ENCODE measurements at places on chromosomes 3 and 15.

DNA sequence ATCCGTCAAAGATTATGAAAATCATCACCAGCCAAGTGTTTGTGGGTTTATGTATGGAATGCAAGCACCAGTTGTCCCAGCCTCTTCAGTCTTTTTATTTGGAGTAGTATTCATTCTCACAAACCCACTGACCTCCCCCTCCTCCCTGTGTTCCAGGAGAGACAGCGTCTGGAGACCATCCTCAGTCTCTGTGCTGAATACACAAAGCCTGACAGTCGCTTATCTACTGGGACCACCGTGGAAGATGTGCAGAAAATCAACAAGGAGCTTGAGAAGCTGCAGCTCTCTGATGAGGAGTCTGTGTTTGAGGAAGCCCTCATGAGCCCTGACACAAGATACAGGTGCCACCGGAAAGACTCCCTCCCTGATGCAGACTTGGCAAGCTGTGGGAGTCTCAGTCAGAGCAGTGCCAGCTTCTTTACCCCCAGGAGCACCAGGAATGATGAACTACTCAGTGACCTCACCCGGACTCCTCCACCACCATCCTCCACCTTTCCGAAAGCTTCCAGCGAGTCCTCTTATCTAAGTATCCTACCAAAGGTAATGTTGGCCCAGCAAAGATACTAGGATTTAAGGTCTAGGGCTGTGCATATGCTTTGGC lies 54.2 kb downstream of the PHLDB2 start:
- no peak for DNase-seq

DNA sequence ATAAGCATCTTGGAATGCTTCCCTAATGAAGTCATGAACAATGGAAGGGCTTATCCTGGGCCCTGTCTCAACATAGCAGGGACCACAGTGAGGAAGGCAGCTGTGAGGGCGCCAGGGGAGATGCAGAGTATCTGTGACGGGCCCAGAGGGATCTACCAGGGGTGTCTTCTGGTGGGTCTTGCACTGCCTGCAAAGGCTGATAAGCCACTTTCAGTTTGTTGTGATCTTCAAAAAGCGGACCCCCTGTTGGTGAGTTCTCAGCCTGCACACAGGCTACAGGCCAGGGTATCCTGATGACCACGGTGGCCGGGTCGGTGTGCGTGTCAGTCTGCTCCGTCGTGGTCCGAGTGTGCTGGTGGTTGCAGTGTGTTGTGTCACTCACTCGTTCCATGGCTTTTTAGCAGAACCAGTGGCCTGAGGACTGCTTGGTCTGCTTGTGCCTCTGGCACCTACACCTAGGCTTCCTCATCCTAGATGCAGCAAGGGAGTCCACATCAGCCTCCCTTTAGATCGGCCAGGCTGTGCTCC lies 46.8 kb downstream of the CHDH start:
- no peak for DNase-seq

DNA sequence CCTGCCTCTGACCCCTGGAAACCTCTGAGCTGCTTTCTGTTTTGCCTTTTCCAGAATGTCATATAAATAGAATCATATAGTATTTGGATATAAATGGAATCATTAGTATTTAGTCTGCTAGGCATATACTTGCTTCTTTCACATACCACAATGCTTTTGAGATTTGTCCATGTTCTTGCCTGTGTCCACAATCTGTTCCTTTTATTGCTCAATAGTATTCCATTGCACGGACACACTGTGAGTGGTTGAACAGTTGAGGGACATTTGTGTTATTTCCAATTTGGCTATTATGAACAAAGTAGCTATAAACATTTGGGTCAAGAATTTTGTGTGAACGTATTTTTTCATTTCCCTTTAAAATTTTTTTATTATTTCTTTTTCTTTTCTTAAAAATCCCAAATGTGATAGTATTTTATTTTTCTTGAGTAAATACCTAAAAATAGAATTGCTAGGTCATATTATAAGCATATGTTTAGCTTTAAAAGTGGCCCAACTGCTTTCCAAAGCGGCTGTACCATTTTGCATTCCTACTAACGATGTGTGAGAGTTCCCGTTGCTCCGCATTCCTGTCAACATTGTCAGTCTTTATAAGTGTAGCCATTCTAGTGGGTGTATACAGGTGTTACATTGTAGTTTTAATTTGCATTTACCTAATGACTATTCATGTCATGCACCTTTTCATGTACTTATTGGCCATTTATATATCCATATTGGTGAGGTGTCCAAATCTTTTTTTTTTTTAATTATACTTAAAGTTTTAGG lies 26.5 kb downstream of the WDR53 start:
- DNase-seq = no peak

DNA sequence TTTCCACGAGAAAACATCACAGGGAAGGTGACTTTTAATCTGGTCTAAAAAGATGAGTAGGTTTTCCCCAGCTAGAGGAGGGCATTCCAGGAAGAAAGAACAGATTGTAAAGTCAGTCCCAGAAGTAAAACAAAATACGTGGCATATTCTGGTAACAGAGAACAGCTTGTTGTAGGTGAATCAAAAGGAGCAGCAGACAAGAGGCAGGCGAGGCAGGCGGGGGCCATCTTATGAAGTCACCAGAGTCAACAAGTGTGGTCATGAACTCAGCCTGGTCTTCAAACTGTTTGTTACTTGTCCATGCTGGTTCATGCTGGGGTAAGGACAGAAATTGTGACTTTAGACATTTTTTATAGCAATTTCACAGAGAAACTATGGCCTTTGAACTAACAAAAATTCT lies 4.0 kb upstream of the POPDC2 start:
- DNase-seq = no peak

DNA sequence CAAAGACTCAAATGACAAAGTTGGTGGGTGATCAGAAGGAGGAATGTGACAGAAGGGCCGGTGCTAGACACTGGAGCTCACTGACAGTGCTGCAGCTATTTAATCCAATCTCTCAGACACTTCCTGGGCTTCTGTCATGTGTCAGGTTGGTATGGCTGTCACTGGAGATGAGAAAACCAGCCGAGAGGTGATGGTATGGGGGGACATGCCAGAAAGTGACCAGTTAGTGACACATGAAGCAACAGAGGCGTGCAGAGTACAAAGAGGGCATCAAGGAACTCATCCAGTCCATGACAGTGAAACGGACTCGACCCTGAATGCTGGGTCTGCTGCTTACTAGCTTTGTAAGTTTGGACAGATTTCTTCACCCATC lies 219.5 kb downstream of the CADPS start:
- DNase-seq = no peak

- DNase-seq = no peak
Observed at GRCh38 chr15:73597036-73597638, 36.1 kb downstream of the NPTN start.

DNA sequence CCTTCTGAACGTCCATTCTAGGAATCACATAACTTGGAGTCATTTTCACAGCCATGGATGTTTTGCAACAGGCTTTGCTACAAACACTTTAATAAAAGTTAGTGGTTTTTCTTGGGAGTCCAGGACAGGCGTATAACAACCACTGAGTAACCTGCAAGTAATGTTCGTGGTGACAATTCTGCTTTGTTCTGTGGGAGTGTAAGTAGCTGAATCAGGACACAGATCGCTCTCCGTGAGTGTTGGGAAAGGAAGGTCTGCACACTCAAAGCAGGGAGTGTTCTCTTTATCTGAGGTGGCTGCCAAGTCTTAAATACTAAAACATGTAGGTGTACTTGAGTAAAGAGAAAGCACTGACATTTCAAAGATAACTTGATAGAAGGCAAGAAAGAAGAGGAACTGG lies 7.9 kb upstream of the BNC1 start:
- DNase-seq = no peak

DNA sequence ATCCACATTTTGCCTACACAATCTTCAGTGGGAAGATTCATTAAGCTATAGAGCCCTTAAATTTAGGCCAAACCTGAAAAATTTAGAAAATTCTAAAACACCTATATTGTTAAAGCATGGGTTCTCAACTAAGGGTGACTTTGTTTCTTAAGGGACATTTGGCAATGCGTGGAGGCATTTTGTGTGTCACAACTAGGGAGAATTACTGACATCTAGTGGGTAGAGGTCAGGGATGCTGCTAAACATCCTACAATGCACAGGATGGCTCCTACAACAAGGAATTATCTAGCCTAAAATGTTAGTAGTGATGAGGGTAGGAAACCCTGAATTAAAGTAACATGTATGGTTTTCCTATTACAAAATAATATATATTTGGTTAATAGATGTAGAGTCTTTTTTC lies 55.8 kb downstream of the TBC1D5 start:
- DNase-seq = no peak

GRCh38 chr15:64426845-64427465 lies 33.4 kb upstream of the ZNF609 start:
- peak; percentile 5 for DNase-seq

GRCh38 chr15:48533982-48534381 lies 111.5 kb downstream of the FBN1 start:
- DNase-seq = no peak

GRCh38 chr15:47778263-47778770 lies 61.0 kb downstream of the SEMA6D start:
- DNase-seq = no peak

DNA sequence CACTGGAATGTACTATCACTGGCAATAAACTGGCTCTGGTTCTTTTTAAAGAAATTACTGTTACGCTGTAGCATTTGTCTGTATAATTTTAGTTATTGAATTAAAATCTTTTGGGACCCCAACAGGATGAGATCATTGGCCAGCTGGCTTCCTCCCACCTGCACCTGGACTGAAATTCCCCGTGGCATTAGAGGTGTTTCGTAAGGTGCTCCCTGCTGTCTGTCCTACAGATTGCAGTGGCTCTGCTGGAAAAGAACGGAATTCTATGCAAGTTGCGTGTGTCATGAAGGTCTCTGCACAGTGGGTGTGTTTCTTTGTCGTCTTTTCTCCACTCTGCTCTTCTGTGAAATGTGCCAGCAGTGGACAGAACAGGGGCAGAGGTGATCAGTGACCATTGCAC lies 383.4 kb downstream of the PTPRG start:
- no peak for DNase-seq

GRCh38 chr15:25912035-25912434 lies 48.9 kb upstream of the ATP10A start:
- DNase-seq = no peak

DNA sequence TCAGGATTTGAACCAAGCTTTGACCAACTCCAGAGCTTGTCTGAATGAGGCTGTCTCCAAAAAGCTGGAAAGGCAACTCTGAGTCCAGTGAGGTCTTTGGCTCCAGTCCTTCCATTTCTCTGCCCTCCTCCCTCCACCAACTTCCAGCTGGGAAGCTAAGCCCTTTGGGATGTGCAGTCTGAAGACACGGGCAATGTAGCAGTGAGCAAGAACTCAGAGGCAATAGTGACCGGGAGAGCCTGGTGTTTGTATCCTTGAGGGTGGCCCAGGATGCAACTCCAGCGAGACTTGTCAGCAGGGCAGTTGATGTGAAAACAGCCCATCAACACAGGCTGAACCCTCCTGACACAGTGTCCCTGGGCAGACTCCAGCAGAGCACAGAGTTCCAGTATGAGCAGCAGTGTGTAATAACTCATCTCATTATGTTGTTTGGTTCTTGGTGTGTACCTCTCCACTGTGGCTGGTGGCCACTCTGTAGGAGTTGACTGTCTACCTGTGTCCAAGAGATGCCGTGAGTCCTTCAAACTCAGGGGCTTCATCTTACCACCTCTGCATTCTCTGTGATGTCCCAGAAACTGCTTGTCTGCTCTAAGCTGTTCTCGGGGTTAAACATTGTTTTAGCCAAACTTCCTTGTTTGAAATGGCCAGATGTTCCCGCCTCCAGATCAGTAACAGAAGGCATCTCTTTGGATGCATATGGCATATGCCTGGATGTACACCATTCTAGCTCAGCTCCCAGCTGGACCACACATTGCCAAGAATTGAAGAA lies 6.6 kb downstream of the CDCP1 start:
- no peak for DNase-seq

DNA sequence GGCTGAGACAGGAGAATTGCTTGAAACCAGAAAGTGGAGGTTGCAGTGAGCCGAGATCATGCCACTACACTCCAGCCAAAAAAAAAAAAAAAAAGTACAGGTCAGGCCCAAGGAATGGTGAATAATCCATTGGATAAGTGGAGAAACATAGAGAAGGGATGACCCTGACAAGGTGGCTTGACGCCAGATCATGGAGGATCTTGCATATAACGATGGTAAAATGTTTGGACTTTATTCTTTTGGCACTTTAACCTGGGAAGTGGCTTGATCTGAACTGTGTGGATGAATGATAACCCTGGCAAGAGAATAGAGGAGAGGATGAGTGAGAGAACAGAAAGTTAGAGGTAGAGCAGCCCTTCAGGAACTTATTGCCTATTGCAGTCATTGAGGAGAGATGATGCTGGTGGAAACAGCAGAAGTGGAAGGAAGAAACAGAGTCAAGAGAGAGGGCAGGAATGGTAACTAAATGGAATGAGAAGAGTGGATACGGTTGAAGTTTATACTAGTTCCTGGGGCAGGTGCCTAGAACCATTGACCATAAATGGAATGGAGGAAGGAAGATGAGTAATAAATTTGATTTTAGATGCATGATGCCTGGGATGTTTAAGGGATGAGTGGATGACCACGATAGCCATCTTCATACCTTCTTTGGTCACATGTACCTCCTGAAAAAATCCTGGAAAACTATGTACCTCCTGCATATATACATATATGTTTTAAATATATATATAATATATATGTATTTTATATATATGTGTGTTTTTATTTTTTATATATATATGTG lies 57.8 kb downstream of the BLM start:
- no peak for DNase-seq

DNA sequence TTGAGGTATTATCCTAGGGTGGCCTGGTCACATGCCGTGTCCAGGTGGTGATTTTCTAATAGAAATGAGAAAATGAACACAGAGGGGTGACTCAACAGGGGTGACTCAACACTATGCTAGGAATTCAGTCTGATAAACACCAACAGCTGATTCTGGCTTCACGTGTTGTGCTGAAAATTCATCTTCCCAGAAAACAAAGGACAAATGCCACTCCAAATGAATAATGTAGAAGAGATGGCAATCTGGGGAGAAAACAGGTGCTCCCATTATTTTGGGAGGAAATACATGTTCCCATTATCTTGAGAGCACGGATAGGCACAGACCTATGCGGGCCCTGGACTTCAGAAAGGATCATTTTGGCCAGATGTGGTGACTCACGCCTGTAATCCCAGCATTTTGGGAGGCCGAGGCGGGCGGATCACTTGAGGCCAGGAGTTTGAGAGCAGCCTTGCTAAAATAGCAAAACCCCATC lies 101.2 kb upstream of the MEX3B start:
- no peak for DNase-seq

- peak; percentile 34 for DNase-seq
Observed at GRCh38 chr15:68224546-68225250, 4.8 kb downstream of the CLN6 start.
